ENCODE measurements at places on chromosomes 16 and 17.
A peak's percentile ranks its signal among the peaks of the same experiment; 100 is the strongest.

- DNase-seq = no peak
Observed at GRCh38 chr16:19963301-19963700, 78.7 kb upstream of the GPRC5B start.

DNA sequence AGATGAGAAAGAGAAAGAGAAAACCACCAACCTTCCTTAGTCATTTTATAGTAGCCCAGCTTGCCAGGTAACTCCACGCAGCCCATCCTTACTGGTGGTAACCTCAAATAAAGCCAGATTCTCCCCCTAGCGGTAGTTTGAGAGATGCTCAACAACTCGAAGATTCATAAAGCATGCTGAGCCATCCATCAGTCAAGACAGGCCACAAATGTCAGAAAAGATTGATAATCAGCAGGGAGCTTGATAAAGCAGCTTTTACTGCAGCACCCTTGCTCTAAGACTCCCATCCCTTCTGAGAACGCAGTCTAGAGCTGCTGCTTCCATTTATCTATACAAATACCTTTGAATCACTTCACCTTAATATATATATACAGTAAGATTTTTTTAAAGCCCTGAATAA is 451.5 kb upstream of the HSBP1 start:
- no peak for DNase-seq

- DNase-seq = peak; percentile 44
Observed at GRCh38 chr17:27494192-27495091, 38.2 kb downstream of the KSR1 start.

- no peak for DNase-seq
Observed at GRCh38 chr17:77131904-77132303, 8.9 kb upstream of the SEC14L1 start.

GRCh38 chr17:67049025-67049739 is 4.8 kb downstream of the CACNG1 start:
- no peak for DNase-seq

- no peak for DNase-seq
Observed at GRCh38 chr17:2803386-2803785, 7.1 kb downstream of the RAP1GAP2 start.

DNA sequence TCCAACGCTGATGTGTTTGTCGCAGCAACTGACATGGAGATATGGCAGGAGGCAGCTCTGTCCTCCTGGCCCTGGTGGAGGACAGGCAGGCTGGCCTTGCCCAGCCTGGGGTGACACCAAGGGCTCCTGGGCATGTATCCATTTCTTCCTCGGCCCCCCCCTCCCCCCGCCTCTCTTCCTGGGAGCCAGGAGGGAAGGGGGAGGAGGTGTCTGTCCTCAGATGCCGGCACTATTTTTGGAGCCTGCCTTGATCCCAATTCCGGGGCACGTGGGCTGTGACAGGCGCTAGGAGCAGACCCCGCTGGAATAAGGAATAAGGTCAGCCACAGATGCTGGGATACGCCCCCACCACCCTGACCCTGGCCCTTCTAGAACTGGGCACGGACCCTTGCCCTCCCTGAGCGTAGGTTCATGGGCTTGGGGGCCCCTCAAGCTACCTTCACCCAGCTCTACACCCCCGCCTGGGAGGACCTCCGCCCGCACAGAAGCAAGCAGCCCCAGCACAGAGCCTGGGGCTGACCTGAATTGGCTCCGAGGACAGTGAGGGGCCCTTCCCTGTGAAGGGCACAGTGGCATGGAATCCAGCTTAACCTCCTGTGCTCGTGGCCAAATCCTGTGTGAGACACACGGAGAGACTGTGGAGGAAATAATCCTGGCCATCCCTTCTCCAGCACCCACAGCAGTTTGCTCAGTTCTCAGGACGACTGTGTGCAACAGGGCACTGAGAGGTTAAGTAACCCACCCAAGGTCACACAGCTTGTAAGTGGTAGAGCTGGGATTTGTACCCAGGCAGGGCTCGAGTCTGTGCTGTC is 24.1 kb downstream of the SEC14L5 start:
- peak; percentile 11 for DNase-seq

DNA sequence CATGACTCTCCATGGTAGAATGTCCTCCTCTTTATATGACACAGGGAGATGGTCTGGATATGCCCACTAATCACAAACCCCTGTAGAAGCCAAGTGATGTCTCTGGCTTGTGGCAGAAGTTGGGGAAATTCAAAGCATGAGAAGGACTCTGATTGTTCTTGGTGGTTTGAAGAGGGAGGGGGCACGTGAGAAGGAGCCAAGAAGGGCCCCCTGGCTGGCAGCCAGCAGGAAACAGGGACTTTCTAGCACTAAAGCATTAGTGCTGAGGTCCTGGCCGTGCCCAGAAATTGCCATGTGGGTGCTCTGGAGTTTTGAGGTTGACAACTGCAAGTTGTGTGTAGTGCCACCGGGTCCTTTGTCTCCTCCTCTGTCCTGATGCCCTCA is 199.9 kb downstream of the LGALS9B start:
- no peak for DNase-seq

DNA sequence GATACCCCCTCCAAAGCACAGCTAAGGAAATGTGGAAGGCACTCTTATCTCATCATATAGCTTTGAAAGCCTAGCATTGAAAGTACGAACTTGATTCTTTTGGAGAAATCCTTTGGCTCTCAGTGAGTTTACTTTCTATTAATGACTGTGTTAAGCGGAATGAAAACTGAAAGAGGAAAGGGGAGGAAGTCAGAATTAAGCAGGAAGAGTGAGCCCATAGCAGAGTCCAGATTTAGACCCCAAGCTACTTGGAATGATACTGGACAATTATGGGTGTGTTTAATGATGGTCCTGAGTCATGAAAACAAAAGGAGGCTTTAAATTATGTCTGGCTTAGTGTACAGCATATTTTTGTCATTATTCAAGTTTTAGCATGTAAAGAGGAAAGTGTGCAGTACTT is 42.2 kb downstream of the TENT4B start:
- DNase-seq = no peak

- DNase-seq = no peak
Observed at GRCh38 chr17:73069841-73070240, 22.6 kb downstream of the SLC39A11 start.

GRCh38 chr16:74449470-74449869 is 28.2 kb upstream of the CLEC18B start:
- DNase-seq = no peak

DNA sequence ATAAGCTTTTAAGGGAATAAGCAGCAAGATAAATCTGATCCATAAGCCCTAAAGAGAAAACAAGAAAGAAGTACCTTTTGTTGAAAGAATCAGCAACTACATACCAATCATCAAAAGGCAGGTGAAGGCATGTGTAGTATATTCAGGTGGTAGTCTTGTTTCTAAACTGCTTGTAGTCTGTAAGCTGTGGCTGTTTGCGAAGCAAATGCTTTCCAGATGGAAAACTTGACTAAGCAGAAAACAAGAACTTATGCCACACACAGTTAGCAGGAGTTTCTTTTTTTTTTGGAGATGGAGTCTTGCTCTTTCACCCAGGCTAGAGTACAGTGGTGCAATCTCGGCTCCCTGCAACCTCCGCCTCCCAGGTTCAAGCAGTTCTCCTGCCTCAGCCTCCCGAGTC is 5.7 kb downstream of the CBX1 start:
- DNase-seq = no peak

GRCh38 chr16:8972843-8973586 is 9.3 kb upstream of the USP7 start:
- DNase-seq = no peak

DNA sequence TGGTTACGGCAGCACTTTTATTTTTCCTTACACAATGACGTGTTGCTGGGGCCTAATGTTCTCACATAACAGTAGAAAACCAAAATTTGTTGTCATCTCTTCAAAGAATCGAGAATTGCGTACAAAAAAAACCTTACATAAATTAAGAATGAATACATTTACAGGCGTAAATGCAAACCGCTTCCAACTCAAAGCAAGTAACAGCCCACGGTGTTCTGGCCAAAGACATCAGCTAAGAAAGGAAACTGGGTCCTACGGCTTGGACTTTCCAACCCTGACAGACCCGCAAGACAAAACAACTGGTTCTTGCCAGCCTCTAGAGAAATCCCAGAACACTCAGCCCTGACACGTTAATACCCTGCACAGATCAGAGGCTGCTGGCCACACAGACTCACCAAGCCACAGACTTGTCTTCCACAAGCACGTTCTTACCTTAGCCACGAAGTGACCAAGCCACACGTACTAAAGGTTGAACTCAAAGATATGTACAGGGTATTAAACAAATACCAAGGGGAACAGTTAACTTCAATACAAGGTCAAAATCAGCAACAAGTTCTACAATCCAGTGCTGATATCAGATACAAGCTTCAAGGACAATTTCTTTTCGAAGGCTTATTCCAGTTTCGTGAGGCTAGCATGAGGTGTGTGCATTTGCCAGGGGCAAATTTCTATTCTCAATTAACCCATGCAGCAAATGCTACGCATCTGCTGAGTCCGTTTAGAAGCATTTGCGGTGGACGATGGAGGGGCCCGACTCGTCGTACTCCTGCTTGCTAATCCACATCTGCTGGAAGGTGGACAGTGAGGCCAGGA is 2.4 kb downstream of the ACTG1 start:
- peak; percentile 14 for DNase-seq

- peak; percentile 76 for DNase-seq
Observed at GRCh38 chr17:40535924-40536294, 29.4 kb downstream of the CCR7 start.

DNA sequence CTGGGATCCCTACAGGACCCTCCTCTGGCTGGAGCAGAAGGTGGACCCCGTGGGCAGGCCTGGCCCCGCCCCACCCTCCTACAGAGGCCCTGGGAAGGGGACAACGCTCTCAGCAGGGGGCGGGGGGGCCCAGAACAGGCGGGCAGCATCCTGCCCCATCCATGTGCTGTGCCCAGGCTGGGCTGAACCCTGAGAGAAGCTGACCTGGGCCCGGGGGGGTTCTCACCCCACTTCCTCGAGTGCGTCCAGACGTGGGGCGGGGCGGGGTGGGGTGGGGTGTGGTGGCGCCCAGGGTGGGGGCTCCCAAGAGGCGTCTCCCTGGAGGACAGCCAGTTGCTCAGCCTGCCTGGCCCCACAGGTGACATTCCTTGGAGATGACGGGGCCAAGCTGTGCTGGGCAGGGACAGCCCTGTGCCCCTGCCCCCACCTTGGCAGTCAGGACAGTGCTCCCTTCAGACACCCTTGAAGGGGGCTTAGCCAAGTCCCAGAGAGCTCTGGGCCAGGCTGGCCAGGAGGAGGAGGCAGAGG is 390 bp upstream of the UNC13D start:
- DNase-seq = peak; percentile 90

- DNase-seq = no peak
Observed at GRCh38 chr16:84295203-84295860, 654 bp downstream of the WFDC1 start.

GRCh38 chr16:53792161-53792951 is 88.4 kb downstream of the FTO start:
- no peak for DNase-seq

DNA sequence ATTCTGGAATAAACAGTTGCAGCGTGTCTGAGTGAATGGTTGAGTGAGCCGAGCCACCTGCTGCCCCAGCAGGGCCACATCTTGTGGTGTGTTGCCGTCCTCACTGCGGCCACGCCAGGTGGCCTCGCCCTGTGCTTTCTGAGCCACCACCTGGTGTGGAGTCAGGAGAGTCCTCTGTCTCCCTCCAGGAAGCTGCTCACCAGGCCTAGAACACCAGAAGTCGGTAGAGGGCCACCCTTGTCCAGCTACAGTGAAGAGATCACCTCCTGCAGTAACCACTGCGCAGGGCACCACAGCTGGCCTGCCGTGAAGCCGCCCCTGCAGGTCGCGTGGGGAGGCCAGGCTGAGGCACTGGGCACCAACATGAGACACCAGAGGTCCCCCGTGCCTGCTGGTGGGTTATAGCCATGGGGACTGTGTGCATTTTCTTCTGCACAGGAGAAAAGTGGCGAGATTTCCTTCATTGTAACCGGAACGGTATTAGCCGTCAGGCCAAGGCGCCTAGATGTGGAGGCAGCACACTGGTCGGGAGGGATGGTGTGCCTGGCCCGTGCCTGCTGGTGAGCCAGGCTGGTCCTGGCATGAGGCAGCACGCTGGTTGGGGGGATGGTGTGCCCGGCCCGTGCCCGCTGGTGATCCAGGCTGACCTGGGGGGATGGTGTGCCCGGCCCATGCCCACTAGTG is 28.9 kb upstream of the FOXK2 start:
- DNase-seq = no peak

DNA sequence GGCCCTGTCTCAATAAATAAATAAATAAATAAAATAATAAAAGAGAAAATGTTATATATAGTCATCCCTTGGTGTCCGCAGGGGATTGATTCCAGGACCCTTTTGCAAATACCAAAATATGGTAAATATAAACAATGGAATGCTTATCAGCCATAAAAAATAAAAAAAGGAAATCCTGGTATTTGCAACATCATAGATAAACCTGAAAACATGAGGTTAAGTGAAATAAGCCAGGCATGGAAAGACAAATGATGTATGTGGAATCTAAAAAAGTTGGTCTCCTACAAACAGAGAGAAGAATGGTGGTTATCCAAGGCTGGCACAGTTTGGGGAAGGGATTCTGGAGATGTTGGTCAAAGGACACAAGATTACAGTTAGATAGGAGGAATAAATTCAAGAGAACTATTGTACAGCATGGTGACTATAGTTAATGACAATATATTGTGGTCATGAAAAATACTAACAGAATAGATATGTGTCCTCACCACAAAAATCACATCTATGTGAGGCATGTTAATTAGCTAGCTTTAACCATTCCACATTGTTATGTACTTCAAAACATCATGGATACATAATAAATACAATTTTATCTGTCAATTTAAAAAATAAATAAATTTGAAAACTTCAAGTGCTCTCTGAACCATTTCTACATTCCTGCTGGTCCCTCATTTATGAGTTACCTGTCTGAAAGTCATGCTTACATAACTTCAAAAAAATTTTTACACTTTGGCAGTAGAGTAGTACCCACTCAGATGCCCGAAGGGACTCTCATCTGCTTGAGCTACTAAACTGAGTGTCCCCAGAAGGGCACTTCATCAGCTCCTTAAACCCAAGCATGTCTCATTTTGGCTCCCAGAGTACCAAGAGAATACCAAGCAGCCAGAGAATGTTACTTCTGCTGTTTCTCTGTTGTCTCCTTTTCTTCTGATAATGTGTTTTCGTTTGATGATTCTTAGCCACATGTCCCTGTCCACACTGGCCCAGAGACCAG is 26.6 kb downstream of the N4BP1 start:
- no peak for DNase-seq

DNA sequence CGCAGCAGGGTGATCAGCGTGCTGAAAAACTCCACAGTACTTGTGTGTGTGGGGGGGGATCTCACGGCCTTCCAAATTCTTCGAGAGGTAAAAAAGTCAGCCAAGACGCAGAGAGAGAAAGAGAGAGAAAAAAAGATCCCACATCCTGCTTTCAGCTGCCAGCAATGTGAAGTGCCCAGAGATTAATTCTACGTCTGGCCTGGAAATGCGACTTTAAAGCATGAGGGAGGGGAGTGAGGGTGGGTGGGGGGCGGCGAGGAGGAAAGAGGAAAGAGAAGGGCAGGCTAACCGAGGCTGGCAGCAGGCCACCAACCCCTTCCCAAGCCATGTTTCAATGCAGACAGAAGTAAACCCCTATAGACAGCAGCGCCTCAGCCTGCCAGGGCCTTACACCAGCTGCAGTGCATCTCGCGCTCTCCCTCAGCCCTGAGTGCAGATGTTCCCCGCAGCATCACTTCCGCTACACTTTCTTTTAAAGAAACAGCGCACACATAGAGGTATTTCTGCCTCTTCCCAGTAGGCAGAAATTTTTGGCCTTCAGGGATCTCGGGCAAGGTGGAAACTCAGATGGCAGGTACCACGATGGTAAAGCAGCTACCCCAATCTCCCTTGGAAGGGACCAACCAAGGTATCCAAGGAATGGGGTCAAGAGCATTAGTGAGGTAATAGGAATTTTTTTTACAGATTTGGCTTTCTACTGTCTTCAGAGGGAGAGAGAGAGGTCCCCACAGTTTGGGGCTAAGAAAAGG is 87.8 kb downstream of the SMG6 start:
- DNase-seq = peak; percentile 97
